ENCODE measurements at places on chromosomes 4 and X.
A peak's percentile ranks its signal among the peaks of the same experiment; 100 is the strongest.

DNA sequence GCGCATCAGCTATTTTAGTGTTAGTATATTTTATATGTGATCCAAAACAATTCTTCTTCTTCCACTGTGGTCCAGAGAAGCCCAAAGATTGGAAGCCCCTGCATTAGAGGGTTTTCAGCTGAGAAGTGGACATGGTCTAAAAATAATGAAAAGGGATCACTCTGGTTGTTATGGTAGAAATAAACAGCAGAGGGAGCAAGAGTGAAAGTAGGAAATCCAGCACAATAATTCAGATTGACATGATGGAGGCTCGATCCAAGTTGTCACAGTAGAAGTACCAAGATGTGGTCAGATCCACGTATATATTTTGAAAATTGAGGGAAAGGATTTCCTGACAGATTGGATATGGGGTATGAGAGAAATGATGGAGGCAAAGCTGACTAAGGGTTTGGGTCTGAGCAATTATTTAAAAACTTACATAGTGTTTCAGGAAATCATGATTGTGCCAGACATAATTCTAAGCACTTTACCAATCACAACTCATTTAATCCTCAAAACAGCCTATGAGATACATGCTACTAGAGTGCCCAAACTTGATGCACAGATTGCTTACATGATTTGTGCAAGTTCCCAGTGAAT lies 17.0 kb upstream of the TMEM144 start:
- no peak for DNase-seq

- no peak for DNase-seq
Observed at GRCh38 chrX:94977986-94978385, 1304.0 kb downstream of the FAM133A start.

DNA sequence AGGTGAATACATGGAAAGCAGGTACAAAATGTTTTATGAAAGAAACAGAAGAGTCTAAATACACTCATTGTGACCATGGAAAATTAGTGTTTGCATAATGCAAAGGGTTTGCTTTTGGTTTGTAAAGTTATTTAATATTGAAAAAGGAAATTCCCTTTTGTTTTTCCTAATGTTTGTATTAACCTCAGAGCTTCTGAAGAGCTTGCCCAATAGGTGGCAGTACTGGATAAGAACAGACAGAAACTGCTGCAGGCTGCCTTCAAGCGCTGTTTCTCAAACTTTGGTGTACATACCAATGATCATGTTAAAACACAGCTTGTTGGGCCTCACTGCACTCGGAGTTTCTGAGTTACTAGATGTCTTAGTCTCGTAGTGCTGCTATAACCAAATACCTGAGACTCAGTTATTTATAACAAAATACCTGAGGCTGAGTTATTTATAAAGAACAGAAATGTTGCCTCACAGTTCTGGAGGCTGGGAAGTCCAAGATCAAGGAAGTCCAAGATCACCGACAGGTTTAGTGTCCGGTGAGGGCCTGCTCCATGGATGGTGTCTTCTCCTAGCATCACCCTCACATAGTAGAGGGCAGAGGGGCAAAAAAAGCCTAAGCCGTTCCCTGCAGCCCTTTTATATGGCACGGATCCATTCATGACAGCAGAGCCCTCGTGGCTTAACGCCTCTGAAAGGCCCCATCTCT lies 54.2 kb downstream of the SUPT20HL2 start:
- no peak for DNase-seq

- no peak for DNase-seq
Observed at GRCh38 chr4:128450326-128451120, 162.9 kb upstream of the PGRMC2 start.

- DNase-seq, result no peak
Observed at GRCh38 chr4:90165883-90166282, 38.7 kb downstream of the CCSER1 start.

GRCh38 chrX:118720058-118720707 lies 7.2 kb upstream of the IL13RA1 start:
- no peak for DNase-seq

- DNase-seq, result no peak
Observed at GRCh38 chrX:38699121-38699520, 102.1 kb upstream of the MID1IP1 start.

DNA sequence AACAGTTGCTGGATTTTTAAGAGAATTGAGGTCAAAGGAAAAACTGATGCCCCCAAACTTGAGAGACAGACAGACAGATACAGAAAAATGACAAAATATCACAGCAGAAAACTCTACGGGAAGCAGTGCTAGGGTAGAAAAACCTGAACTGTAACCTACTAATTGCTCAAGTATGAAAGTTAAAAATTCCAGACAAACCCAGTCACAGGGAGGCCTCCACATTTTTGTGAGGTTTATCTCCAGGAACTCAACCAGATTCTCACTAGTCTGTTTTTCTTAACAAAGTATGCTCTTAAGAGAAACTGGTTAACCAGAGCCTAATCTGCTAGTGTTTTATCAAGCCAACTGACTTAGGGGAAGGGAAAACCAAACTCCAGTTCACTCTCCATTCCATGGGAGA lies 19.9 kb upstream of the PPP3CA start:
- DNase-seq, result no peak

DNA sequence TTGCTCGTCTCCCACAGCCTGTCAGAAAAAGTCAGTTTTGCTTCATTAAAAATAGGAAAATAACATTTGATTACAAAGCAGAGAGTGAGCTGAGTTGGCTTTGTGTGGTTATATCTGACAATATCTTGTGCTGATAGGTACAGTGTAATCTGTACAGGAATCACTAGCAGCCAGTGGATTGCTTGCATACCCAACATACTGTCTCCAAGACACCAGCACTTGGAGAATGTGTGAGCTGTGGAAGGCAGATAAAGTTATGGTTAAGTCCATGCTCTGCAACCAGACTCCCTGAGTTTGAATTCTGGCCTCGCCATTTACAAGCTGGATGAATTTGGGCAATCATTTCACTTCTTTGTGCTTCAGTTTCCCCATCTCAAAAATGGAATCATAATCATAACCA lies 57.5 kb upstream of the TMPRSS11F start:
- DNase-seq, result no peak

DNA sequence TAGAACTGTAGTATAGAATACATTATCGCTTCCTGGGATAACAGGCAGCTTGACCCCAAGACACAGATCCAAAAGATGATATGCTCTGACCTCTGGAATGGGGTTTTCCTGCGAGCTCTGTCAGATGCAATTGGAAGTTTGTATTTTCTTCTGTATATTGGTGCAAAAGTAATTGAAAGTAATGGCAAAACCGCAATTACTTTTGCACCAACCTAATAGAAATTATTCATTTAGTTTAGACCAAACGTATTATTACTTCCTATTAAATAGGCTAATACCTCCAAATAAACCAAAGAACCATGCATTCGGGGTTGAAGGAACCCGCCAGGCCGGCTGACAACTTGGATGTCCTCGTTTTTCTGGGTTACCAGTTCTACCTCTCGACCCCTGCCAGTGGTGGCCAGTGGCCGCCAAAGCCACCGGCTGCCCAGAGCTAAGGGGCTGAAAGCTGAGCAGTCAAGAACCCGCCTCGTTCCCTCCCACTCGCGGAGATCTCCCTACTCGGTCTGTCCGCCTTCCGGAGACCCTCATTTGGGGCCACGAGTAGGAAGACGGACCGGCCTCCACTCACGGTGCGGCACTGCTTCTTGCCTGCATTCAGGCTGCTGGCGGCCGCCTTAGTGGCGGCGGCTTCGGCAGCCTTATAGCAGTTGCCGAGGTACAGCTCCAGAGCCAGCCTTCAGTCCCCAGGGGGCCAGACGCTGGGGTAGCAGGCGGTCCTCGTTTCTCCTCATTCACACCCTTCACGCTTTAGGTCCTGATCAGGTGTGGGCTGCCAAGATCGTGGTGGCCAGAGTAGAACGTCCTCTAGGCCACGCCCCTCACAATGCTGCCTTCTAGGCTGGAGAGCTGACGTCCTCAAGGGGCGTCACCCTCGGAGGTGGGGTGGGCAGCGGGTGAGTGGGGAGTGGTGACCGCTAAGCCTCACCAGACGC lies 121.9 kb downstream of the RBMX2 start:
- DNase-seq, result peak; percentile 46

- no peak for DNase-seq
Observed at GRCh38 chr4:162102713-162103112, 61.1 kb downstream of the FSTL5 start.

- no peak for DNase-seq
Observed at GRCh38 chr4:168514249-168514852, 17.5 kb downstream of the PALLD start.

- peak; percentile 29 for DNase-seq
Observed at GRCh38 chr4:56681158-56681852, at the start of gene HOPX. Gene HOPX, minus strand, starts transcription at chr4:56681296. Its CDS starts 23,480 bp downstream, at chr4:56657816.

GRCh38 chrX:68252664-68253063 lies 180.6 kb downstream of the OPHN1 start:
- DNase-seq, result no peak

- DNase-seq, result no peak
Observed at GRCh38 chrX:150361070-150361776, 1.9 kb upstream of the MAMLD1 start.

DNA sequence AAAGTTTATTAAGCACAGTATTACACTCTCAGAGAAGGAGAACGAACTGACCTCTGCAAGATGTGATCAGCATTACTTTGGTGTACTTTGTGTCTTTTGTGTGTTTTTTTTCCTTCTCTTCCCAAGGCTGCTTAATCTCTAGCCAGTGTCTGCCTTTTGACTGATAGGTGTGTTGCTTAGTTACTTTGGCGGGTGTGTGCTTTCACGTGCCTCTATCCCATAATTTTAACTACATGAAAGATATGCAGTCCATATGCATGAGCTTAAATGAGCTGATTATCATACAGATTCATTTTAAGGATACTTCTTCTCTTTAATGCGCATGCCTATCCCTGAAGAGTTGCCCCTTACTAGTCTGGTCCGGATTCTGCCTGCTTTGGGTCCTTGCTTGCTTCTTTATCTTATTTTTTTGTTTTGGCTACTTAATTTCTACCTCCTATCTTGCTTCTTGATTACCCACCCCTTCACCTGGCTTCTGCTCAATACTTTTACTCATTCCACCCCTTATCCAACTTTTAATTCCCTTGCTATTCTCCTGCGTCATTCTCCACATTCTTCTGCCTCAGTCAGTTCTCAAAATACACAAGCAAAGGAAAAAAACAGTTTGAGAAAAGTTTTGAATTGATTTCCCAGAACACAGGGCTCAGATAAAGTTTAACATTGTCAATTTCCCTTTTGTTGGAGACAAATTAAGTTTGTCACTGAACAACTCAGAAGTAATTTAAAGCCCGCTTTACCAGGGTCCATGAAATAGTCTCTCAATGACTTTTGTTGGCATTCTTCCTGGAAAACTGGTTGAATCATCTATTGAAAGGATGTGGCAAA lies 182.0 kb downstream of the TENT5D start:
- DNase-seq, result no peak

- DNase-seq, result no peak
Observed at GRCh38 chrX:122869171-122869570, 314.9 kb upstream of the GRIA3 start.

DNA sequence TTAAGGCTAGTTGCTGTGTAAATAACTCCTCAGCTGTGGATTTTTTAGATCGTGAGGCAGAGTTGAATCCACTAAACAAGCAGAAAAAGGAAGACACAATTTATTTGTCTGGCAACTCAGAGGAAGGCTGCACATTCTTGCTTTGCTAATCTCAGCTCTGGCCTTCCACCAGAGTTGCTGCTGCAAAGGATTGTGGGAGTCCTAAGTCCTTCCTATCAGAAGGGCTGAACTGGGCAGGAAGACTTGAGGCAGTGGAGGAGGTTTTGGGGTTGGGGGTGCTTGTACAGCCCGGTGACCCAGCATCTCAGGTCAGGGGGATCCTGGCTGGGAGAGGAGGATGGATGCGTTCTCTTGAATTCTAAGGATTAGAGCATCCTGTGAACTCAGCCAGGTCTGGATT lies 11.0 kb upstream of the VSIG1 start:
- DNase-seq, result no peak

GRCh38 chr4:15587649-15588048 lies 67.5 kb downstream of the FBXL5 start:
- DNase-seq, result no peak

DNA sequence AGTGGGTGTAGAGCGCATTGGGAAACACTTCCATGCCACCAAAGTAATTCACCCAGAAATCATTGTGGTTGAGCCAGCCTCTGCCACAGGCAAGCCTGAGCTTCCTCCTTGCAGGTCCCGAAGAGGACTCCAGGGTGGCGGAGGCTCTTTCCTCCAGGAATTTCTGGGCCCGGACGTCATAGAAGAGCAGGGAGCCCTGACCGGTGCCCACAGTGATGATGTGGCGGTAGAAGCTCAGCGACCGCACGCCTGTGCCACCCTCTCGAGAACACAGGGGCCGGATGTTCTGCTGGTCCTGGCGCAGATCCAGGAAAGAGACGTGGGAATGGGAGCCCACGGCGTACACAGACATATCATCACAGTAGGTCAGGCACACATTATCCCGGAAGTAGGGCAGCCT lies 1.3 kb downstream of the DCAF12L1 start:
- DNase-seq, result no peak

- DNase-seq, result no peak
Observed at GRCh38 chr4:39613093-39613656, 25.5 kb downstream of the SMIM14 start.
